NCI-H2081 treated with DMSO at 0.1 percent for 48 hours (cell line): ENCODE measurements at places on chromosomes 5 and 9.
A peak's percentile ranks its signal among the peaks of the same experiment; 100 is the strongest.

GRCh38 chr5:134736173-134736812, 2.1 kb upstream of the CAMLG start:
- DNase-seq, result no peak

- DNase-seq, result peak; percentile 26
These were observed 39.3 kb downstream of the NTNG2 start for GRCh38 chr9:132201139-132201538.

DNA sequence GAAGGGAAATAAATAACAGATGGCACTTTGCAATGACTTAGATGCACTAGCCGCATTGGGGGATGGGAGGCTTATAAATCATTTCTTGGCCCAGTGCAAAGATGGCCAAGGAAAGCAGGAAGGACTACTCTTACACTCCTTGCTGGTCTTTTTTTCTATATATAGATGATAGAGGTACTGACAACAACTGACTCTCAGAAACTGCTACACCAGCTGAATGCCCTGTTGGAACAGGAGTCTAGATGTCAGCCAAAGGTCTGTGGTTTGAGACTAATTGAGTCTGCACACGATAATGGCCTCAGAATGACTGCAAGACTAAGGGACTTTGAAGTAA, 1.7 kb downstream of the CCNG1 start:
- DNase-seq, result no peak

GRCh38 chr9:18472435-18472834, 1.5 kb upstream of the ADAMTSL1 start:
- no peak for DNase-seq

DNA sequence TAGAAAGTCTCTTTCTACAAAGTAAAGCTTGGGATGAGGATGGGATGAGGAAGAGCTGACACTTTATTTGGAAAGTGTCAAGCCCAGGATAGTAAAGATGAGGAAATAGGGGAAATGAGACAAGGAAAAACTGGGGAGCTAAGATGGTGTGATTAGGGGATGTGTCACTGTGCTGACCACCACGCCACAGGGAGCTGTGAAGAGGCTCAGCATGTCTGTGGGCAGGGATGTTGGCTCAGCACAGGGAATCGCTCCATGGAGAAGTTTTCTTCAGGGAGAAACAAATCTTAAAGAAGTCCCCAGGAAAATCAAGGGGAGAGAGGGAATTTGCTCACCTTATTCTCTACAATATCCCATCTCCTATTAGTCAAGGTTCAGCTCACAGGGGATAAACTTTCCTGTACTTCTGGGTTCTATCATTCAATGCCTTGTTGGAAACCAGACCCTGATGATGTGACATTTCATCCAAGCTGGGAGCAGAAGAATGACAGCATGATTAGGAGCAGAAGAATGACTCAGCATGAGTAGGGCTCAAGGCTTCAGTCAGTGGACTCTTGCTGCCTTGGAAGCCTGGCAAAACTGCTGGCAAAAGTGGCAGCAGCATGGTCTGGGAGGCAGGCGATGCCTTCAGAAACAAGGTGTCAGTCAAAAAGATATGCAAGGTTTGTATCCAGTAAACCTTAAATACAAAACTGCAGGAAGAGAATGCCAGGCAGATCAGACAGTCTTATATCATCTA, 4.9 kb downstream of the HSPB3 start:
- no peak for DNase-seq

- no peak for DNase-seq
These were observed 6.3 kb downstream of the RMI1 start for GRCh38 chr9:83986765-83987401.
